ENCODE measurements at places on chromosomes 11 and 22.

GRCh38 chr11:14242187-14242586 is 116.8 kb downstream of the RRAS2 start:
- DNase-seq: no peak

DNA sequence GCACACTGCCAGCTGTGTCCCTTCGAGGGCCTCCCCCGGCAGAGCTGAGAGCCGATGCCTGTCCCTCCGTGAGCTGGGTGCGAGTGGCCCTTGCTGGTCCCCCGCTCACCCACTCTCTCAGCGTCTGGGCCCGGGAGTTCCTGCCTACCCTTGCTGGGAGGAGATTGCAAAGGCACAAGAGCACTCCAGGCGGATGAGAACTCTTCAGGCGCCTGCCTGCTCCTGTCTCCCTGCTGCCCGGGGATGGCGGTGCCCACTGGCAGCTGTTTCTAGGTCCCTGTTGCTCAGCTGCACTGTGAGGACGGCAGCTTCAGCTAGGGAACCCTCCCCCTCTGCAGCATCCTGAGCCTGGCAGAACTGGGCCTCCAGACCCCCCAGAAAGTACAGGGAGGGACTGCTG is 61.1 kb downstream of the FLRT1 start:
- no peak for DNase-seq

- DNase-seq: no peak
Measured at GRCh38 chr11:125075900-125076317, 12.8 kb downstream of the SLC37A2 start.

DNA sequence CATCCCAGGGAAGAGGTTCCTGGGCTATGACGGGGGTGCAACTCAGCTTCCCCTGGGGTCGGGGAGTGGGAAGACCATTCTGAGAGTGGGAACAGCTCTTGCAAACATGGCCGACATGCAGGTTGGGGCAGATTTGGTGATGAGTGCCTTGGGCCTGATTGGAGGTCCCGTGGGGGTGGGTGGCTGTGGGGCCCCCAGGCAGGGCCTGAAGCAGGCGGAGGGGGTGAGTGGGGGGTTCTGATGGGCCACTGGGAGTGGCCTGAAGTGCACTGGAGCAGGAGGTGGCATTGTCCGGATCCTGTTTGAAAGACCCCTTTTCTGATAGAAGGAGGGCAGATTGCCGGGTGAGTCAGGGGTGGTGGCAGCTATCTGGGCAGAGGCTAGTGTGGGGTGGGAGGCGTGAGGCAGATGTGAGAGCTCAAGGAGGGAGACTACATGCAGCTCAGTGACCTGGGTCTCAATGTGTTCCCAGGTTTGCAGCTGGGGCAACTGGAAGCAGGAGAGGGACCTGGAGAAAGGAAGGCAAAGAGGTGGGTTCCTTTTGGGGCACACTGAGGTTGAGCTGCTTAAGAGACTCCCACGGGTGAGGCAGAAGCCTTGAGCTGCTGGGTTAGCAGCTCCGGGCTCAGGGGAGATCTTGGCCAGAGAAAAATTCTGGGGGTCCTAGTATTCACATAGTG is 15.1 kb downstream of the MYEOV start:
- DNase-seq: no peak

GRCh38 chr11:44623731-44624491 is 58.4 kb downstream of the CD82 start:
- no peak for DNase-seq

All from HS-27A (cell line).